ENCODE measurements at places on chromosomes 5 and 9.

- DNase-seq = no peak
Observed at GRCh38 chr9:11874414-11874813, 818.8 kb upstream of the TYRP1 start.

DNA sequence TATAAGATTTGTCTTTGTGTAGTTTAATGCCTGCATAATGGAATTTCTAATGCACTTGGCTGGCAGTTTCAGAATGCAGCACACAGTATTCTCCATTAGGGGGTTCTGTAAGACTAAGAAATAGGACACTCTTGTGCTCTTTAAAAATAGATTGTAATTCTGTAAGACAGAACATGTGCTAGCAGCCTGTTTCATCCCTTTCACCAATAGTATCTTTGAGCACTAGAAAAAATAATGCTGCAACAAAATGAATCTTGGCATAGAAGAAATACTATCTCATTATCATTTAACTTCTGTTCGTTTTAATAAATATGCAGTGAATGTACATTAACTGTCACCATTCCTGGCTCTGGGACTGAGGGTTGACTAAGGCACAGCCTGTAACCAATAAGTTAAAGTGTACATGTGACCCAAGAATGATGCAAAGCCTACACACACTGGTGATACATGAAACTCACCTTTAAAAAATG lies 23.8 kb upstream of the ZNF622 start:
- no peak for DNase-seq

DNA sequence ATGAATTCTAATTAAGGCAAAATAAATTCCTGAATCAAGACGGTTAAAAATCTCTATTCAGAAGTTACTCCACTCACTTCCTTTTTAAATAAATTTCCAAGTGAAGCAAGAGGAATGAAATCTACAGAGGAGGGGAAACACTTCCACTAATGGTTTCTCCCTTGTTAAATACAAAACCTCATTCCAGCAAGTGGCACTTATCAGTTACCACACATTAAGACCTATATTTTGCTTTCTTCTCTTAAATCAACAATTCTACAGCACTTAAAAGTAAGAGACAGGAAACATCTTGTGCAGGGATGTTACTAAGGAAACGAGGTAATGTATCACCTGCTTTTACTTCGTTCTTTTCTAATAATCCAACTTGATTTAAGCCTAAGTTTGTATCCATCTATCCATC lies 172.6 kb downstream of the RAPGEF6 start:
- no peak for DNase-seq

DNA sequence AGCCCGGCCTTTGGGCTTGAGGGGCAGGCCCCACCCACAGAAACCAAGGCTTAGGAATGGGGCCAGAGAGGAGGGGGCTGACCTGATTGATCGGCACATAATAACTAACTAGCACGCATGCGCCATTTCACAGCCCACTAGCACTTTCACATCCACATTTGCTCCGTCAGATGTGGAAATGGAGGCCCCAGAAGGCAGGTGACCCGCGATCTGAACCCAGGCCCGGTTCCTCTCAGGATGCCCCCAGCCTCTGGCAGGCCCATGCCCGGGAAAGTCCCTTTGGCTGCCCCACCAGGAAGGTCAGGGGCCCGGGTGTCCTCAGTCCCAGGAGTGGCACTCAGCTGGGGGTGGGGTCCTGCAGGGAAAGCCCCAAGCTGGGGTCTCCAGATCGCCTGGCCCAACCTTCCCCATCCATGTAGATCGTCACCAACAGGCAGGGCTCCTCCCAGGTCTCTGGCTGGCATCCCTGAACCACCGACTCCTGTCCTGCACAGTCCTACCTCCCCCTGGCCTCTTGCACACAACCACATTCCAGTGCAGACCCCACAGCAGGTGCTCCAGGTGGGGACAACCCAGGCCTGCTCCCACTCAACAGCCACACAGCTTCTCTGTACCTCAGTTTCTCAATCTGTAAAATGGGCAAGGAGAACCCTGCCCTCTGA lies 46.7 kb downstream of the VAV2 start:
- peak; percentile 89 for DNase-seq

GRCh38 chr5:178162481-178162880 lies 8.8 kb upstream of the NHP2 start:
- DNase-seq = no peak

DNA sequence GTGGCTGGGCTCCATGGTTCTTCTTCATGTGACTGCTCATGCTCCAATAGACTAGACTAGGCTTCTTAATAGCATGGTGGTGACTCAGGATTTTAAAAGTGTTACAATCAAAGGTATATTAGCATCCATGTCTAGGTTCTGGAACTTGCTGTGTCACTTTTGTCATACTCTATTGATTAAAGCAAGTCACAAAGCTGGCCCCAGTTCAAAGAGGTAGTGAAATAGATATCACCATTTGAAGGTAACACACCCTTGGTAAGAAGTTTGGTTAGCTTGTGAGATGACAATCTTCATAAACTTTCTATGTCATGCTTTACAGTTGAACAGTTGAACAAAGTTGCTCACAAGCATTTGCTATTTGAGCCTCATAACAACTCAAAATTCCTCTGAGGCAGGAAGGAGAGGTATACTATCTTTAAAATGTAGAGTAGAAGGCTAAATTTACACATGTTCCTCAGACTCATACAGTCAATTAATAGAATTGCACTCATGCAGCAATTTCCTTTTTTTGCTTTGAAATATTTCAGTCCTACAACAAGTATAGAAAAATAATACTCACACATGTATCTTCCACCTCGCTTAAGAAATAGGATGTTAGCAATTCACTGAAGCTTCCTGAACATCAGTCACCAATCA lies 56.8 kb upstream of the TMEM252 start:
- no peak for DNase-seq
